Activated naive CD8-positive, alpha-beta T cell treated with anti-CD3 and anti-CD28 coated beads, Interleukin-2, amount 50 U/mL, for 16 hours (primary cell): ENCODE measurements at places on chromosomes 13 and 19.

DNA sequence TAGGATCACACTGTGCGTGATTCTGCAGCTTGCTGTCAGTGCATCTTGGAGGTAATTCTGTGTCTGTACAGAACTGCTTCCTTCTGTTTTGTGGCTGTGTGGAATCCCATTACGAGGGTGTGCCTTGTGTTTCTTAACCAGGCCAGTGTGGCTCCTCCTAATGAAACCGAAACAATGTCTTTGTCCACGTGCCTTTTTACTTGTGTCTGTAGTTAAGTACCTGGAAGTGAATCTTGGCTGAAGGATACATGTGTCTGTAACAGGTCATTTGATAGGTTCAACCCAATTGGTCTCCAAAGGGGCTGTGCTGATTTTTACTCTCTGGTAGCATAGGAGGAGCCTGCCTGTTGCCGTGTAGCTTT lies 13.1 kb downstream of the NOP53 start:
- DNase-seq: no peak

DNA sequence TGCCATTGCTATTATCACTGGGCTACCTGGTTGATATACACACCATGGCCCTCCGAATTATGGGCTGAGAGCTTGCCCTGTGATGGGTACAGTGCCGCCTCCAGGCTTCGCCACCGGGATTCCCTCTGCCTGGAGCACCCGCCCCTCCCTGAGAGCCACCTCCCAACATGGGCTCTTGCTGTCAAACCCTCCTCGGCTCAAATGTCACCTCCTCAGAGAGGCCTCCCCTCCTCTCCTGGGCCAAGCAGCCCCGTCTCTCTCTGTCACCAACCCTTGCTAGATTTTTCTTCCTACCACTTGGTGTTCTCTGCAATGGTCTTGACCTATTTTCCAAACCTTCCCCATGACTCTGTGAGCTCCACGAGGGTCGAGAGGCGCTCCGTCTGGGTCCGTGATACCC lies 12.2 kb upstream of the TLE2 start:
- DNase-seq: no peak

DNA sequence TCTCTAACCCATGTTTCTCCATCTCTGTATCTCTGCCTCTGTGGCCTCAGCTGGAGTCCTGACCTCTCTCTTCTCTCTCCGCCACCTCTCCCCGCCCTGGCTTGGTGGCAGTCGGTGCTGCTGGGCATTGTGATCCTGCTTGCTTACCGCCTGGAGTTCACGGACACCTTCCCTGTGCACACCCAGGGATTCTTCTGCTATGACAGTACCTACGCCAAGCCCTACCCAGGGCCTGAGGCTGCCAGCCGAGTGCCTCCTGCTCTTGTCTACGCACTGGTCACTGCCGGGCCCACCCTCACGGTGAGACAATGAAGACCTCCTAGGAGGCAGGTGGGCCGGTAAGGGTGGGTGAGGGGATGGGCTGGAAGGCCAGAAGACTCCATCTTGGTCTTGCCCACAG lies 4.2 kb downstream of the PLPPR2 start:
- DNase-seq: no peak

- no peak for DNase-seq
Observed at GRCh38 chr19:33612928-33613619, 8.7 kb upstream of the CHST8 start.

GRCh38 chr13:101626925-101627555 lies 174.6 kb downstream of the ITGBL1 start:
- DNase-seq: peak; percentile 13

GRCh38 chr19:19372656-19373416 lies 32.6 kb upstream of the GATAD2A start:
- no peak for DNase-seq

- DNase-seq: no peak
Observed at GRCh38 chr13:83386609-83387008, 495.7 kb downstream of the SLITRK1 start.

DNA sequence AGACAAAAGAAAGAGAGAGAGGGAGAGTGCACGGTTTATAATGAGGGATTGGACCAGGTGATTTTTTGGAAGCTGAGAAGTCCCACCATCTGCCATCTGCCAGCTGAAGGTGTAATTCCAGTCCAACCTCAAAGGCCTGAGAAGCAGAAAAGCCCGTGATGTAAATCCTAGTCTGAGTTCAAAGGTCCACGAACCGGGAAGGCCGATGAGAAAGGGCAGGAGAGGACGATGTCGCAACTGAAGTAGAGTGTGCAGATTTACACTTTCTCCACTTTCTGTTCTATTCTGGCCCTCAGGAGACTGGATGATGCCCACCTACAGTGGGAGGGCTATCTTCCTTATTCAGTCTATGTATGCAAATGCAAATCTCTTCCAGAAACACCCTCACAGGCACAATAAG lies 500.0 kb downstream of the DIAPH3 start:
- no peak for DNase-seq

- no peak for DNase-seq
Observed at GRCh38 chr19:47363758-47364531, 14.8 kb downstream of the DHX34 start.

DNA sequence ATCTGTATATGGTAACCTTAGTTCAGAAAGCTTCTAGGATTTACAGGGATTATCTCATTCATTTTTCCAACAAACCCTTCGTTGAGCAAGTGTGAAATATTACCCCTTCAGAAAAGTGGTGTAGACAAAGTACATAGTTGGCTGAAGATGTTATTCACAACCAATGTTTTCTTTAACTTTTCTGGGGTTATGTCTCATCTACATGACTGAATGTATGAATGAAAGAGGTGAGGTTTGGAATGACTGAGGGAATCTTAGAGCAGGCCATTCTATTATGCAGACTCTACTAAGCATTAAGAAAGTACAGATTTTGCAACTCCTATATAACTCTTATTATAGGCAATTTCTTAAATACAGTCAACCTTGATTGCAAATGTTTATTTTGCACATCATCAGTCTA lies 167.2 kb downstream of the NDFIP2 start:
- DNase-seq: no peak

DNA sequence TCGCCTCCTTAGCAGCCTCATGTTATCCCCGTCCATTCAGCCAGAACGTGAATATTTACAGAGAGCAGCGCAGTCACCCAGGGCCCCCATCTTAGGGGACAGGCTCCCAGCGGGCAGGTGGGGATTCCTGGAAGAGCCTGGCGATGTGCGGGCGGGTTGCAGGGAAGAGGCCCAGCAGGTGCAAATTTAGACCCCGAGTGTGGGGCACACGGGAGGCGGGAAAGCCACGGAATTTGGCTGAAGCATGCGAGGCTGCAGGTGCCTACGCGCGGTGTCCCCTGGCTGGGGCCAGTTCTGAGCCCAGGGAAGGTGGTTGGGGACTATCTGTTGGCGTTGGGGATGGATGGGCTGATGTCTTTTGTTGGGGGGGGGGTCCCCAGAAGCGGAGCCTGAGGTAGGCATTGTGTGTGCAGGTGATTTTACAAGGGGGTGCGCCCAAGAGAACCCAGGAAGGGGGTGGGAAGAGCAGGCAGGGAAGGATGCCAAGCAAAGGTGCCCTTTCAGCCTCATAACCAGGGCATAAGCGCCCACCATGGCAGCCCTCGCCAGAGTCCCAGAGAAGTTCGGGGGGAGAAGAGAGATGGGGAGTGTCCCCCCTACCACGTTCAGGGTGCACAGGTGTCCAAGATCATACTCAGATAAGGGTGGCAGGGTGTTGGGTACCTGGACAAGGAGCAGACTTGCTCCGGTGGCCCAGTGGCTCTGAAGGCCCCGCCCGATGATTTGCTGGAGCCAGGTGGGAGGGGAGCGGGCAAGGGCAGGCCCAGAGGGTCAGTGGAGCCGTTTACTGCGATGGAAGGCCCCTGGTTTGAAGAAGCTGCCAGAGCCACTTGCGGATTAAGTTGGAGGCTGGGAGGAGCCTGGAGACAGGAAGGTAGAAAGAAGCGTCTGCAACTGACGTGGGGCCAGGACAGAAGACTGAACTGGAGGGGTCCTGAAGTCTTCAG lies 1.2 kb downstream of the TPGS1 start:
- no peak for DNase-seq

GRCh38 chr19:2027361-2027760 lies 11.8 kb upstream of the BTBD2 start:
- DNase-seq: no peak

GRCh38 chr19:34991542-34992333 lies 8.4 kb upstream of the GRAMD1A start:
- no peak for DNase-seq

DNA sequence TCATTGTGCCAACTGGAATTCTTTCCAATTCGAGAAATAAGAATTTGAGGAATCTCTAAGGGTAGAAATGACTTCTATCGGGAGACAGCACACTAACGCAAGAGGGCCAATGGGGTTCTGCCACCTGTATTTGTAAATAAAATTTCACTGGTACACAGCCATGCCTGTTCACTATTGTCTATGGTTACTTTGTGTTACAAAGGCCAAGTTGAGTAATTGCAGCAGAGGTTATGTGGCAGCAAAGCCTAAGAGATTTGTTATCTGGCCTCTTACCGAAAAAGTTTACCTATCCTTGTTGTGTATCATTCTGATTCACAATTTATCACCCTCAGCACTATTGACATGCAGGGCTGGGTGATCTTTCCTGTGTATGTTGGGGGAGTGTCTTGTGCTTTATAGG lies 278.0 kb downstream of the KLF5 start:
- DNase-seq: no peak

GRCh38 chr13:98273824-98274742 lies 97.0 kb upstream of the RNF113B start:
- DNase-seq: no peak

DNA sequence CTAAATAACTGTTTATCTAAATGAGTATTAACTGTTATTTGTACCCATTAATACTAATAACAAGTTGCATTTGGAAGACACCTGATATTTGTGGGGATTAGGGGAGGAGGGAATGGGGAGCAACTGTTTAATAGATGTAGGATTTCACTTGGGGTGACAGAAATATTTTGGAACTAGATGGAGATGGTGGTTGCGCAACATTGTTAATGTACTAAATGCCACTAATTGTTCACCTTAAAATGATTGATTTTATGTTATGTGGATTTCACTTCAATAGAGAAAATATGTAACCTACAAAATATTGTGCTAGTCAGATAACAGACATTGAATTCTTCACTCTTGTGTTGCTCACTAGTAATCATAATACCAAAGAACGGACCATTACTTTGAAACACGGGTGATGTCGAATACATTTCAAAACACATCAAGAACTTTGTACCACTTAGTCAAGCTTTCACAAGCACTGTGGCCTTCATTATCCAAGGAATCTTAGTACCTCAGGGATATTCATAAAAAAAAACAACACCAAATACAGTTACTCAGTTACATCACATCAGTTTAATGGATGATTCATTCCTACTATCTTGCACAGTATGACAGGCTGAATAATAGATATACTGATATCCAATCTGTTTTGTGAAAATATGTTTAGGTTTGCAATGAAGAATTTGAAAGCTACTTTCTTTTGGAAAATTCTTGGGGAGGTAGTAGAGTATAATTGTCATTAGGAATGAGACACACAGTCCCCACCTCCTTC lies 721.8 kb downstream of the PCDH9 start:
- no peak for DNase-seq

DNA sequence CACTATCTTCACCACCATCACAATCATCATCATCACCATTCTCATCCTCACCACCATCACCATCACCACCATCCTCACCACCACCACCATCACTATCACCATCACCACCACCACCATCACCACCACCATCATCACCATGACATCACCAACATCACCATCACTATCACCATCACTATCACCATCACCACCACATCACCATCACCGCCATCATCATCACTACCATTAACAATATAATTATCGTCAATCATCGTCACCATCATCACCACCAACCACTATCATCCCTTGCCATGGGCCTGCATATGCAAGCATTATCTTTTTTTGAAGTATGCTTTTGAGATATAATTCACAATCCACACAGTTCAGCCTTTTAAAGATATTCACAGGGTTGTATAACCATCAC lies 7.6 kb upstream of the PPP6R1 start:
- DNase-seq: no peak

DNA sequence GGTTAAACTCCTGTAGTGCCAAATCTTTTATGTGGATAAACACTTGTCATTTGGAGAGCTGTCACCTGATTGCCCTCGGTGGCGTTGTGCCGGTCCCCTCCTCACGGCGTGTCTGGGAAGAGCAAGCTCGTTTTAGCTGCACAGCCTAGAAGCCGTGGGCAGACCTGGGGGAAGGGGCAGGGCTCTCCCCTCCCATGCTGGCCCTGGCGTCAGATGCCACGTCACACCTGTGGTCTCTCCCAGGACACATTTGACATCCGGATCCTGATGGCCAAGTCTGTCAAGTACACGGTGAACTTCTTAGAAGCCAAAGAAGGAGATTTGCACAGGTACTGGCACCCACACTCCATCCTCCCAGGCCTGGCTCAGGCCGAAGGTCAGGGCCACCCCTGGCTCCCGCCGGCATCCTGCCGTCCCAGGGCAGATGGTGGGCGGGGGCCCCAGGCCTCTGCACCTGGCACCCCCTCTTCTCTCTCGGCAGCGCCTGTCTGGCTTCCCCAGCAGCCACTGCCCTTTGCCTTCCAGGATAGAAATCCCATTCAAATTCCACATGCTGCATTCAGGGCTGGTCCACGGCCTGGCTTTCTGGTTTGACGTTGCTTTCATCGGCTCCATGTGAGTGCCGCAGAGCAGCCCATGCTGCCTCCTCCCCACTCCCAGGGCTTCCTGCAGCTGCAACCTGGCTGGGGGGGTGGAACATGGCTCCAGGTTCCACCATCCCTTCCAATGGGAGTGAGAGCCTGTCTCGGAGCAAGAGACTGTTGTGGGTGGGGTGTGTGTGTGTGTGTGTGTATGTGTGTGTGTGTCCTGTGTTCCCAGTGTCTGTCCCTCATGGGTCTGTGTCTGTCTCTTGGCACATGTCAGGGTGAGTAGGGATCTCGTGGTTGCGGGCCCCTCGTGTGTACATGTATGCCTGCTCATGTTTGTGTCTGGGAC lies 8.8 kb downstream of the YIPF2 start:
- no peak for DNase-seq

- no peak for DNase-seq
Observed at GRCh38 chr19:2036424-2036823, 14.6 kb downstream of the MKNK2 start.

DNA sequence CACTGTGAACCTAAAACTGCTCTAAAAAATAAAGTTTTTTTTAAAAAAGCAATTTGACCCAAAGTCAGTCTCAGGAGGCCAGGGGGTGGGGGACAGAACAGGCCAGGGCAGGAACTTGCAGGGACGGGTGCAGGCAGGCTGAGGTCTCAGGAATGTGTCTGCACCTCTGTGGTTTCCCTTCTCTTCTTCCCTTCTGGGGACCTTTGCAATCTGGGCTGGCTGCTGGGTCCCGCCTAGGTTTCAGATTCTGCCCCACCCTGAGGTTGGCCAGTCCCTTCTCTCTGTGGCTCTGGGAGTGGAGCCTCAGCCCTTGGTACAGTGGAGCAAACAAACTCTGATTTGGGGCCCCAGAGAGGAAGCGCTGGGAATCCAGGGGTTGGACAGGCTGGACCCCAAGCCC lies 5.3 kb upstream of the F2RL3 start:
- no peak for DNase-seq

- DNase-seq: no peak
Observed at GRCh38 chr13:102555914-102556553, 40.8 kb upstream of the TPP2 start.

DNA sequence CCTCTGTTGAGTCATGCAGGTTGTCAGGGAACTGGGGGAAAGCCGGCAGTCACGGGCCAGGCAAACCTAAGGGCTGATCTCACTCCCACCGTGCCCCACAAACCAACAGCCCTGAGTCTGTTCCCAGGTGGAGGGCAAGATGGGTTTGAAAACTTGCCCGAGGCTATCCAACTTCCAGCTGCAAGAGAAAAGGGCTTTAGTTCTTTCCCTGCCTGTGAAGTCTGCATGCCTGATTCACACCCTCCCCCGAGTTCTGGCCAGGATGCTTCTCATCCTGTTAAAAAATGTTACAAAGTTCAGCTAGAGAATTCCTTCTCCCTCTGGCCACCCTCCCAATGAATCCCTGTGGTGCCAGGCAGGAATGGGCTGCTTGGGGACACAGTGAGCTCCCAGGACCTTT lies 33.1 kb downstream of the MYO16 start:
- no peak for DNase-seq
